Heart right ventricle (tissue), 16 donors: ENCODE measurements at places on chromosomes 6 and 20. TPM values are rescaled to one million over a fixed set of nuclear protein-coding genes. Genes with fewer than 3 reads are reported as not detected.

The RPS21 gene
- 801 TPM for total RNA-seq

The CDSN gene
- total RNA-seq = not detected

The FOXC1 gene
- 2.9 TPM for total RNA-seq

The JPH2 gene
- total RNA-seq = 97.2 TPM

The ARG1 gene
- 0.85 TPM for total RNA-seq

The CGAS gene
- 1.2 TPM for total RNA-seq

The INSM1 gene
- not detected for total RNA-seq

The CYP24A1 gene
- total RNA-seq = not detected

The ANGPT4 gene
- not detected for total RNA-seq

The COL19A1 gene
- 1.8 TPM for total RNA-seq

The MYBL2 gene
- total RNA-seq = 0.13 TPM

The C20orf202 gene
- total RNA-seq = 0.42 TPM

The TCP11 gene
- total RNA-seq = not detected

The GSTA3 gene
- not detected for total RNA-seq

The VPS16 gene
- 22.1 TPM for total RNA-seq

DNA sequence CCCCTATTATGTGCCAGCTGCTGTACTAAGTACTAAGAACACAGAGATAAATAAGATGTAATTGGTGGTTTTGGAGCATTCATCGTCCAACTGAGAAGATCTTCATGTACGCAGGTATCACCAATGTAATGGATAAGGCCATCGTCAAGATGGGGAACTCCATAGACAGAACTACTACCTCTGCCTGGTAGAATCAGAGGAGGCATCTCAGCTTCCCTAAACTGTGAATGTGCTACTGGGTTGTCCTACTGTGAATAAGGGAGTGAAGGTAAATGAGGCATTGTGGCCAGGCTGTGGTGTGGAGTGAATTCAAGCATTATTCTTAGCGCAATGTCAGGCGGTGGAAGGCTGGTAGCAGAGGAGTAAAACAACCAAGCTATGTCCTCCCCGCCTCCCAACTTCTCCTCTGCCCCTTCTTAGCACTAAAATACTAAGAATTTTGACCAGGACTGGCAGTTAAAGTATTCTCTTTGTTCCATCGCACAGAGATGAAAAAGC lies 68.2 kb downstream of the TBC1D7 start:
- no peak for DNase-seq

DNA sequence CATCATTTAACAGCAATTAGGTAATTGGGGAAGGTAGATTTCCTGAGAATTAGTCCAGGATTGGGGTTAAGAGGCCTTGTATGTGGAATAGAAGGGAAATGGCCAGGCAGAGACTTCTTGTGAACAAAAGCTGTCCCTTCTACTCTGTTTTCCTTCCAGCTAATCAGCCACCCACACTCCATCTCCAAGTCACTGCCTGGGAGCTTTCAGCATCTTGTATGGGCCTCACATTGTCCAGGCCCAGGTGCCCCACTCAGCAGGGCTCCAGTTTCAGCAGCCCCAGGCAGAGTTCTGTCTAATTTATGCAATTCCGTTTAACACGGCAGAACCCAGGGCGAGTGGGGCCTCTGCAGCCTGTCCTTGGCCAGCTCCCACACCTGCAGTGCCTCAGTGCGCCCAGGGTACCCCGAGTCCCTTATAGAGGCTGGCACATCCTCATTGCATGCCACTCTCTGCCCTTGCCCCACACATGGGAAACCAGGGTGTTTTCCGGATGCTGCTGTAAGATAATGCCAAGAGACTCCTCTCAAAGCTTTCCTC lies 113.0 kb downstream of the EDN3 start:
- DNase-seq = no peak

- DNase-seq = no peak
These were observed 102.1 kb downstream of the ATG5 start for GRCh38 chr6:106223300-106223930.

GRCh38 chr6:143821359-143821758 lies 21.8 kb upstream of the LTV1 start:
- DNase-seq = no peak

DNA sequence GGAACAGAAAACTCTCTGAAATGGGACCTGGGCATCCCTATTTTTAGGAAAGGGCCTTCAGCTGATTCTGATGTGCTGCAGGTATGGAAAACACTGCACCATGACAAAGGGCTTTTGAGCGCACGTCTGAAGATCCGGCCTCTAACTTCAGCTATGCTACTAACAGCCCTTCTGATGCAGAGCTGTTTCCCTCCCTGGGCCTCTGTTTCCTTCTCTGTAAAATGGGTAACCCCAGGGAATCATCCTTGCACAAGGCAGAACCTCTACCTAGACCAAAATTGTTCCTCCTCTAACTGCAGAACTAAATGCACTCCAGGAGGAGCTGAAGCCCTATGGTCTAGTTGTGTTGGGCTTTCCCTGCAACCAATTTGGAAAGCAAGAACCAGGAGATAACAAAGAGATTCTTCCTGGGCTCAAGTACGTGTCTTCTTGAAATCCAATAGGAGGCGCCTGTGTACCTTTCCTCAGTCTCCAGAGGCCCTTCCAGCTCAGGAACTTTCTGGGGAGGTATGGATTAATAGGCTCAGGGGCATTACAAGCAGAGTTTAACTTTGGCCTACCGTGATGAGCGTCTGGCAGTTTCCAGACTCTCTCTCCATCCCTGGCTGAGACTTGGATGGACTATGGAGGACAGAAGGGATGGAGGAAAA lies 5.9 kb downstream of the GPX5 start:
- no peak for DNase-seq

- DNase-seq = no peak
These were observed 114.6 kb upstream of the TAB2 start for GRCh38 chr6:149202952-149203351.

DNA sequence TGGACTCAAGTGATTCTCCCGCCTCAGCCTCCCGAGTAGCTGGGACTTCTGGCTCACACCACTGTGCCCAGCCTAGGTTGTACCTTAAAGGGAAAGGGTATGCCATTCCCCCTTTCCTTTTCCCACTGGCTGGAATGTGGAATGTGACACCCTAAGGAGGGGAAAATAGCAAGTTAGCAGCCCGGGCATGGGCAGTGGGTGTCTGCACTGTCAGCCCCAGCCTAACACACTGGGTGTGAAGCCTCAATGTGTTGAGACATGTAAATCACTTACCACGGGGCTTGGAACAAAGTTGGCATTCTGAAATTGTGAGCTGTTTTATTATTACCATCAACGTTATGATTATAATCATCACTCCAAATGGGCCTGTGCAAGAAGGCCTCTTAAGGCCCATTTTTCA lies 80.8 kb upstream of the PTPN1 start:
- DNase-seq = no peak

- DNase-seq = peak; percentile 18
These were observed 608 bp upstream of the EIF2S2 start for GRCh38 chr20:34112600-34113101.

GRCh38 chr6:122322824-122323223 lies 76.6 kb upstream of the HSF2 start:
- no peak for DNase-seq

DNA sequence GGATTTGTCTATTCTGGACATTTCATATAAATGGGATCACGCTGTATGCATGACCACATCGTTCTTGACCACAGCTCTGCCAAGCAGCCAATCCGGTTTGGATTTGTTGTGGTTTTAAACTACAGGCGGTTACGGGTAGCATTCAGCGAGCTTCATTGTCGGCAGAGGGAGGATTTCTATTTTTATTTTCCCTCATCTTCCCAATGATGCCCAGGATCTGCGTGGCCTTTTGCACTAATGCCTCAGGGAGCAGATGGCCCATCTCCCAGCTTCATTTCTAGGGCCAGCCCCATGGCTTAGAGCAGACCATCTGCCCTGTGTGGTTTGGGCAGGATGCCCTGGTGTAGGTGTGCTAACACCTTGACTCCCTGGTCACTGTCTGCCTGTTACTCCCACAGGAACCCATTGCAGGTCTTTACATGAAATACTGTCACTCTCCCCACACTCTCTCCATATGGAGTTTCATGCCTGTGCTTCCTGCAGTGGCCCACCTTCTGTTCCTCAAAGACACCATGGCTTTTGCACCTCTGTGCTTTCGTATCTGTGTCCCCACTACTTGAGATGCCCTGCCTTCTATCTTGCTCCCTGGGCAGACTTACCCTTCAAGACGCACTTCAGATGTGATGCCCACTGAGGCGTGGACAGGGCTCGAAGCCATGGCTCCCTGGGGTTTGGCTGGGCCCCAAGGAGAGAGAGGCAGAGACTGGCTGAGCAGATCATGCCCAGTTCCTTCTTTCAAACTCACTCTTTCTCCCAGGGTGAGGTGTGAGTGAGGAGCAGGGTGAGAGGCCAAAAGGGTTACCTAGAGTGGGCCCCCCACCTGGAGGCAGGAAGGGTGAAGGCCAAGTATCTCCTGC lies 26.0 kb downstream of the SDCBP2 start:
- no peak for DNase-seq

DNA sequence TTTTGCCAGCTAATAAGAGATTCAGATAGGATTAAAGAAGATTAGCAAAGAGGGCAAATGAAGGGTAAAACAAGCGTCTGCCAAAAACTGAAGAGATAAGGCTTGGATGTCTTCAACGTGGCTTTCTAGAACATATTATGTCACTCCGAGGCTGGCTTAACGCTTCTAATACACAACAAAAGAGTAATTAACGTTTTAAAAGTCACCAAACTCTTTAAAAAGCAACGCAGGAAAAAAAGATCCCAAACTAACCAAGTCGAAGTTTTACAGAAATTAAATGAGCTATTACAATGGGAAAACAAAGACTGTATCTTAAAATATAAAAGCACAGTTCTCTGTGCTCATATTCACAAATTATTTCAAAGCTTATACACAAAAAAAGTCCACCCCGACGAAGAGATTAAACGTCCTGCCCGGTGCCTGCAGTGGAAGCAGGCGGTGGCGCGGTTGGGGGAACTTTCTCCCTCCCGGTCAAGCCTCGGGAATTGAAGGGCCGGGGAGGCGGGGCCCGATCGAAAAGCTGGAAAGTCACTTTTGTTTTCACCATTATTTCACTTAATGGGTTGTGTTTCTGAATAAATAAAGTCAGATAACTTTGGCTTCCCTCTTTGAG lies 1.2 kb downstream of the MAK start:
- peak; percentile 36 for DNase-seq

DNA sequence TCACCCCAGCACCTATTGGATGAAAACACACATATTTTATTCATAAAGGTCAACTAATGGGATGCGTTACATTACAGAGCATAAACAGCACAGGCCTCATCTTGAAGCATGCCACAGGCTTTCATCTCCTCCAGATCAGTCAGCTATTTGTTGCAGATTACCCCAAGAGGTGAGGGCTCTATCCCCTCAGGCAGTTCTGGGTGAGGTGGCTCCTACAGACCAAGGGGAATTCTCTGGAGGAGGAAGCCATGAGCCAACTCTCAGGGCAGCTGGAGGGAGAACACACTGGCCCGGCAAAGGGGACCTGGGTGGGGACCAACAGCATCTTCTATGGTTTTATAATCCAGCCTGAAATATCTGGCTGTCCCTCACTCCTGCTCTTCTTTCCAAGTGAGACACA lies 126.4 kb upstream of the BTBD3 start:
- no peak for DNase-seq

DNA sequence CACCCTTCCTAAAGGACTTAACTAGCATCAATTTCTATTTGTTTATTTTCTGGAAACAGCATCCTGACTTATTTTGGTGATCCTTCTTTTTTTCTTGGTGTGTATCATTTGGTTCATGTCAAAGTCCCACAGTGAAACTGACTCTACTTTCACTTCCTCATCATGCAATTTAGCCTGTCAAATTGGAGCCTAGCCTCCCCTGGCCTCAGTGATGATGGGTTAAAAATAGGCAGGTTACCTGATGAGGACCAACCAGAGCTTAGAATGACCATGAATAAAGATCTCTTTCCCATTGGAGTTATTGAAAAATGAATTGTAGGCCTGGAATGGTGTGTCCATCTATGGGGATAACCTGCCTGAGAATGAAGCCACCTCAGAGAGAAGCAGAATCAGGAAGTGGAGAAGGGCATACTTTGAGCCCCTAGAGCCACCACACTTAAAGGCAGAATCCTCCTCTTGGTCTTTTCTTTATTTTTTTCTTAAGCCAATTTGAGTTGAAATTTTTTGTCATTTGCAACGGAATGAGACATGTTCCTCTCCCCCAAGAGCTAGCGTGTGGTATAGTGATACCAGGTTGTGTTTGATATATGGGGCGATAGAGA lies 105.6 kb downstream of the BTBD3 start:
- DNase-seq = no peak

DNA sequence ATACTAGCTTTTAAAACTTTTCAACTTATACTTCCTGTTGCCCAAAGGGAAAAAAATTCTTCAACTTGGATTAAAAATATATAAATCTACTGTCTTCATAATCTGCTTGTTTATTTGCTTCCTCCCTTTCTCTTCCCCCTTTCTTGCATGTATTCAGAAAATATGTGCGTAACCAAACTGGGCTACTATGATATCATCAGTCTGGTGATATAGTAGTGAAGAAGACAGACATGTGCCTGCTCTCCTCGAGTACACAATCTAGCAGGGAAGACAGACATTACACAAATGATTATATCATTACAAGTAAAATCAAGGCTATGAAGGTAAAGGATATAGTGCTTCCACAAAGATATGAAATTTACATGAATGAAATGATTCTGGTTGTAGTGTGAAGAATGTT lies 31.0 kb downstream of the IBTK start:
- no peak for DNase-seq

GRCh38 chr20:47061549-47061948 lies 166.9 kb downstream of the EYA2 start:
- no peak for DNase-seq

GRCh38 chr20:63327231-63327745 lies 33.9 kb downstream of the CHRNA4 start:
- no peak for DNase-seq

- DNase-seq = no peak
These were observed 19.6 kb downstream of the RPP21 start for GRCh38 chr6:30364591-30364990.

GRCh38 chr6:2078888-2079287 lies 166.5 kb downstream of the GMDS start:
- DNase-seq = no peak

DNA sequence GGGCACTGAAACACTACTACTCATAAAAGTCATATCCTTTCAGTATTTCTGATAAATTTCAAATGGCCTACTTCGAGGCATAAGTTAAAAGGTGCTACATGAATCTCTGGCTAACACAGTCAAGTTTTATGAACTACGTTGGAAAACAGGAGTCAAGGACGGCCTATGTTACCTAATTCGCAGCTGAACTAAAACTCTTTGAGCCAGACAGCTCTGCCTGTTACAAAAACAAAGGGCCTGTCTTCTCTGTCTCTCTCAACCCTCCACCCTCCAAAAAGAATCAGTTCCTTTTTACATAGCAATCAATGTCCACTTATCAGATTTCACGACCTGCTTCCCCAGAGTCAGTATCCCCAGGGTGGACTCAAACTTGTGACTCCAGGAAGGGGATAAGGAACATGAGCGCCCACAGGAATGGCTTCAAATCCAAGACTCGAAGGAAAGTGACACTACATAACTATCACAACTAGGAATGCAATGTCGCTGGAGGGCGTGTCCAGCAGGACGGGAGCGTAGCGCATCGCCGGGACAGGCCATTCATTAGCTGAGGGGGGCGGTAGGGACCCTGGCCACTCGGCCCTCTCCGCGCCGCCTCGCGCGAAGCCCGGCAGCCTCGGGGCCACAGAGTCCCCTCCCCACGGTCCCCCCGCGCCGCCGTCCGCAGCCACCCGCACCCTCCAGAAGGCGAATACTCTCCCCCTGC lies 591 bp downstream of the IBTK start:
- peak; percentile 60 for DNase-seq

- no peak for DNase-seq
These were observed 49.6 kb downstream of the TCP11 start for GRCh38 chr6:35091346-35092083.

- DNase-seq = no peak
These were observed 111.0 kb downstream of the PKHD1 start for GRCh38 chr6:51976374-51976773.
